Stimulated activated CD4-positive, alpha-beta T cell treated with anti-CD3 and anti-CD28 coated beads, Interleukin-2, amount 100 ng/mL, for 24 hours (primary cell): ENCODE measurements at places on chromosomes 7 and 10.

- DNase-seq, result no peak
These were observed 32.2 kb downstream of the DNAJB12 start for GRCh38 chr10:72322280-72323058.

GRCh38 chr7:69862413-69863064 is 264.3 kb downstream of the AUTS2 start:
- no peak for DNase-seq

DNA sequence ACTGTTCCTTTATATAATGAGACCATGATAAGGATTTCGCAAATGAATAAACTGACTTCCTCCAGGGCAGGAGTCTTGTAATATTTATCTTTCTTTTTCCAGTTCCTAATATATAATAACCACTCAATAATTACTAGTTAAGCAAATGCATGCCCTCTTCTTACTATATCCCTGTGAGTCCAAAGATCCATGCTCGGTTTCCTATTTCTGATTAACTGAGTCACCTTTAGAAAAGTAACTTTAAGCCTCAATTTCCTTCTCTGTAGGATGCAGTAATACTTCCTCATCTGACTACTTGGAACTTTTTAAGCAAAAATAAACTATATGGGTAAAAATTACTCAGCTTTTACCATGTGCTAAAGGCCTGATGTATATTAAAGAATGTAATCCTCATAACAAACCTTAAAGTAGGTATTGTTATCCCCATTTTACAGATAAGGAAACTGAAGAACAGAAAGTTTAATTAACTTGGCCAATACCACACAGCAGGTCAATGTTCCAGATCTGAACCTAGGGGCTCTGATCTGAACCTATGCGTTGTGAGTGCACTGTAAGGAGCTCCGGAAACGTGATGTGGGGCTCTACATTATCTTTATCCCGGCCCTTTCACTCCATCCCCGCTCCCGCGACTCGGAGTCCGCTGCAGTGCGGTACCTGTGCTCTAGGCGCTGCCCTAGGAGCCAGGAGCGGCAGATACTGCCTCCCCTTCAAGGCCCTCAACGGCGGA is 458 bp downstream of the COX15 start:
- DNase-seq, result no peak

DNA sequence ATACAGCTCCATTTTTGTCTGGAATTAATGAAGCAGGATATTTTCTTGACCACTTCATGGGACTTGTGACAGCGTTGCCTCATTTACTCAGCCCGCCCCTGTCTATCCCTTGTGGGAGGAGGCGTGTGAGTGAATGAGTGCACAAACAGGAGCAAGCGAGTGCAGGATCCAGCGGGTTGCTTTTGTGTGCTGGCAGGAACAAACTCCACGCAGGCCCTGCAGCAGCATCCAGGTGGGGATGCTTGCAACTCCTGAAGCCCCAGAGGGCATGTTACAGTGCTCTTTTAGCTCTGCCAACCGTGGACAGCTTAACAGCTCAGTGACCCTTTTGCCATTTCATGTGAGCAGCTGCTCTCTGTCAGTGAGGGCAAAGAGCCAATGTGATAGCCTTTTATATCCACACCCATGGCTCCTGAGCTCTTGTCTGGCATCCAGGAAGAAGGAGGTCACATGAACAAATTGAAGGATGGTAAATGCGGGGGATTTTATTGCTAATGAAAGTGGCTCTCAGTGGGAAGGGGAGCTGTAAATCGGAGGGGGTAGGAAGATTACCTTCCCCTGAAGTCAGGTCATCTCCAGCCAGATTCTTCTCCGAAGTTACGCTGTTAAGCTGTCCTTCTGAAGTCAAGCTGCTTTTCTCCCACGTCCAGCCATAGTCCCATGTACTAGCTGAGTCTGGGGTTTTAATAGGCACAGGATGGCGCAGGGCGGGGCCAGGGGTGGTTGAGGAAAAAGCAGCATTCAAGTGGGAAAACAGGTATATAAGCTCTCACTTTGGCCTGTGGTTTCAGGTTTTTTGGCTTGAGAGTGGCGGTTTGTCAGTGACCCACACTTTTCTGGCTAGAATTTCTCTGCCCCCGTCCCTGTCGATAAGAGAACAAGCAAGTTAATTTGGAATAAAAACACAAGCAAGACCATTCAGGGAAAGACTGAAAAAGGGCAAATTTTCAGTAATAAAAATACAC is 714.7 kb upstream of the MBL2 start:
- DNase-seq, result no peak

DNA sequence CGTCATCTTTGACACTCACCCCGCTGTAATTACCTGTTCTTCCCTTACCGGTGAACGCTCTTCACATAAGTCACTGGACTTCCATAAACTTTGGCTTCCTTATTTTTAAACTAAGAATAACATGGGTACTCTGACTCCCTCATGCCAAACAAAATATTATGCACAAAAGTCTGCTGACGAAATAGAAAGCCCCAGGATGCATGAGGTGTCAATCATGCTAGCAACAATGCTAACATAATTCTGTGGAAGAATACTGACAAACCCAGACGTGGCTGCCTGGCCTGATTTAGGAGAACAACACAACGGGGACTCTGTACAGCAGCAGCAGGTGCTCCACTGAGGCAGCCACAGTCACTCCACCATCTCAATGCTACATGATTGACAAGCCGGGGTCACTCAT is 137.5 kb downstream of the CCDC71L start:
- no peak for DNase-seq

DNA sequence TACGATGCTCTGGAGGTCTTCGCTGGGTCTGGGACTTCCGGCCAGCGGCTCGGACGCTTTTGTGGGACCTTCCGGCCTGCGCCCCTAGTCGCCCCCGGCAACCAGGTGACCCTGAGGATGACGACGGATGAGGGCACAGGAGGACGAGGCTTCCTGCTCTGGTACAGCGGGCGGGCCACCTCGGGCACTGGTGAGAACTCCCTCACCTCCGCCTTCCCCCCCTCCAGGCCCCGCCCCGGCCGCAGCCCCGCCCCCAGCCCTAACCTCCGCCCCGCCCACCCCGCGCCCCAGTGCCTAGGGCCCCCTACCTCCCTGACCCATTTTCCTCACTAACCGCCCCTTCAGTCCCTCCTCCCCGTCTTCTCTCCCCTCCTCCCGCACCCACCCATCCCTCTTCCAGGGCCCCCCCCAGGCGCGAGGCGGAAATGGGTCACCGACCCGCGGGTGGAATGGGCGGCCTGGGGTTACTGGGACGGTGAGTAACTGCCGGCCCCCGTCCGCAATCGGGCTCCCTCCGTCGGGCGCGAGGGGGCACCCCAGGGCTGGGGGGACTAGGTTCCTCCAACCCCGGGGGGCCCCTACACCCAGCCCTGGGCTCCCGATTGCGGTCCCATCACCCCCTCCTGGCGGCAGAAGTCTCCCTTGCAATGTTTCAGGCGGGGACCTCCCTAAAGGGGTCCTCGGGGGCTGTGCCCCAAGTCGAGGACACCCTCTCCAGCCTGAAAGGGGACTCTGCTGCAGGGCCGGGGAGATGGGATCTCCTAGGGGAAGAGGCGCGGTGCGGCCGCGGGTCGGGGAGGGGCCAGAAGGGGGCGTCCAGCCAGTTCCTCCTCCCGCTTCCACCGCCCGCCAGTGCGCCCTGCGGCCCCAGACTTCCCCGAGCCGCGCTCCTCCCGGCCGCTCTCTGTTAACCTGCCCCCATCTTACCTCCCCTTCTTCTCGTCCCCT is 2.1 kb downstream of the PCOLCE start:
- DNase-seq, result peak; percentile 77

DNA sequence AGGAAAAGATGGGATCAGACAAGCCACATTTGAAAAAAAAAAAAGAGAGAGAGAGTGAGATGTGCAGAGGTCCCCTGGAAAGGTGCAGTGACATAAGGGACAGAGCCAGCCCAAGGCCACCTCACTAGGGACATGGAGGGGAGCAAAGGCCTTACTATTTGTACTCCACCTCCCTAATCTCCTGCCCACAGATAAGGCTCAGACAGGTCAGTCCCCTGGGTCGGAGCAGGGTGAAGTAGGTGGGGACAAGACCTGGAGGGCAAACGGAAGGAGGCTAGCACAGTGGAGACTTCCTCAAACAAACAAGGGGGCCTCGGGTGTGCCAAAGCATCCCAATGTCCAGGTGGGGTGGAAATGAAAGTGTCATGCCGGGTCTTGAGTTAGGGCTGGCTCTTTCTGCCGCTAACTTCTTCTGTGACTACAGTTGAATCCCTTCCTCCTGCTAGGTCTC is 7.0 kb downstream of the PRF1 start:
- no peak for DNase-seq

DNA sequence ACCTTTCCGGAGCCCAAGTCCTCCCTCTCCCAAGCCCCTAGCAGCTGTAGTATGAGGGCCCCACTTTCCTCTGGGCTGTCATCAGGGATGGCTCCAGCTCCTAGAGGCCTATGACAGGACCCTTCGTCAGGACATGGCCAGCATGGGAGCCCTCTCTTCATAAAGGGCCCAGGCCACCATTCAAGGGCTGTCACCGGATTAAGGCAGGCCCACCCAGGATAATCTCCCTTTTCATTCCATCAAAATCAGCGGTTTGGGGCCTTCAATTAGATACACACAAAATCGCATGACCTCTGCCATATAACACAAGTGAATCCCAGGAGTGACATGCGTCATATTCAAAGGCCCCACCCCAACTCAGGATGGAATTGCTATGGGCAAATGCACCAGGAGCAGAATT is 12.2 kb upstream of the GDF10 start:
- peak; percentile 8 for DNase-seq

- DNase-seq, result no peak
These were observed 33.6 kb downstream of the NKX6-2 start for GRCh38 chr10:132752378-132752777.

- DNase-seq, result no peak
These were observed 184.8 kb upstream of the PDE1C start for GRCh38 chr7:32255036-32255435.

DNA sequence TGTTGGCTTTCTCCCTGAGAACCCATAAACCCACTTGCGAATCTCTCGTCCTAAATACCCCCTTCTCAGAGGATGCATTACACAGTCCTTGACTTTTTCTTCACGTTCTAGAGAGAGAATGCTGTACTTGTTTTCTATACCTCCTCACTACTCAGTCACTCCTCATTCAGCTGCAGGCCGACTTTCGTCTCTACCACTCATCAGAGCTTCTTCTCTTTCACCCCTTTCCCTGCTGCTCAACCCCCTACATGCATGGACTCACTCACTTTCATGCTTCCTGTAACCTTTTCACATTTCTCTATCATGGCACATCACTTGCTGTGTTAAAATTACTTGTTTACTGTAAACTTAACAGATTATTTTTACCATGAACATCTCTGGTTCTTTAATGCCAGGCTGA is 19.8 kb downstream of the MDFIC start:
- DNase-seq, result no peak

DNA sequence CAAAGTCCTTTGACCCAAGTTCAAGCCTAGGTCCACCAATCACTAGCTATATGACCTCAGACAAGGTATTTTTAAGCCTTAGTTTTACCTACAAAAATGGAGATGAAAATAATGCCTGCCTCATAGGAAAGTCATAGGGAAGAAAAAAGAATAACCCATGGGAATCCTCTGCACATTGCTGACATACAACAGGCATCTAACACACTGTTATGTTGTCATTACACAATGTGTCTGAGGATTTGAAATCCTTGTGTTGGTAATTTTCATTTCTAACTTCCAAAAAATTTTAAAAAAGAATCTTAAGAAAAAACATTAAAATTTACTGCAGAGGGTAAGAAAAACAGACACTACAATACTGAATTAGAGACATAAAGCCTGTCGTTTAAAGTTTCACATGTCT is 5.7 kb downstream of the ANK3 start:
- no peak for DNase-seq

DNA sequence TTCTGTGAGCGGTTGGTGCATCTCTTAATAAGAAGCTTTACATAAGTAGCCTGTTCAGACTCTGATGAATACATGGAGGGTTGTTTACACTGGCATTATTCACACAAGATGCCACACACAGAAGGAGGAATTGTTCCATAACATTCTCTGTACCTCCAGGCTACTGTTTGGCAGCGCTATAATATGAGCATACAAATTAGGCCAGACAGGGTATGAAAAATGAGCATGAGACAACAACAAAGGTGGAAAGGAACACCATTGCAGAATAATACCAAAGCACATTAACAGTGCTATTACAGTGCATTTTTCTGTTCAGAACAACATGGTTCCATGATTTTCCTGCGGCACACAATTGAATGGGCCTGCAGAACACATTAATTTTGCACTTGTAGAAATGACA is 417.2 kb upstream of the C7orf33 start:
- DNase-seq, result no peak

- no peak for DNase-seq
These were observed 31.8 kb upstream of the WDR11 start for GRCh38 chr10:120819366-120819765.

GRCh38 chr10:23367896-23368595 is 23.4 kb upstream of the C10orf67 start:
- no peak for DNase-seq

GRCh38 chr7:87506246-87507180 is 31.0 kb upstream of the ABCB4 start:
- no peak for DNase-seq

DNA sequence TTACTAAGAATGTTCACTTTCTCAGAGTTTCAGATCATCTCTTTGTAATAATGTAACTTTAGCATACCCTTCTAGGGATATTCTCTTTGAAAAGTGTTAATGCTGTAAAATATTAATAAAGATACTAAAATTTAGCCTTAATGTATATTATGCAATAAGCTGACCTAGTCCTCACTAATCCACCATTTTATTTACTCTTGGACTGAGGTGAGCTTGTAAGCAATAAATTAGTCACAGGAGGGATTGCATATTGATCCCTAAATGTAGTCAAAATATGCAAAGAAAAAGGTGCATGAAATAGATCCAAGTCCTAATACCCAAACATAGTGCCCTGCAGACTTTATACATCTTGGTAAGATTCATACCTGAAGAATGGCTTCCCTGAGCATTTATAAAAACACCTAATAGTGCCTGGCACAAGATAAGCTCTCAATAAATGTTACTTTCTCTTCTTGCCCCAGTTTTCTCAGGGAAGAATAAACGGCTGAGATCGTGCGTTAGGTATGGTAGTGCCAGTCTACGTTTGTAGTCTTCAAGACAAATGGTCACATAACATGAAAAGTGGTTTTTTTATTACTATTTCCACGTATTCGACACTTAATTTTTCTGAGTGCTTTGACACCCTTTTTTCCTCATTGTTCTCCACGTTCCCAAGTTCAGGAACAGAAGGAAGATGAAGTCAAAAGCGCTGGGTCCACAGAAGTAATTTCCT is 14.3 kb downstream of the INSIG1 start:
- DNase-seq, result no peak

DNA sequence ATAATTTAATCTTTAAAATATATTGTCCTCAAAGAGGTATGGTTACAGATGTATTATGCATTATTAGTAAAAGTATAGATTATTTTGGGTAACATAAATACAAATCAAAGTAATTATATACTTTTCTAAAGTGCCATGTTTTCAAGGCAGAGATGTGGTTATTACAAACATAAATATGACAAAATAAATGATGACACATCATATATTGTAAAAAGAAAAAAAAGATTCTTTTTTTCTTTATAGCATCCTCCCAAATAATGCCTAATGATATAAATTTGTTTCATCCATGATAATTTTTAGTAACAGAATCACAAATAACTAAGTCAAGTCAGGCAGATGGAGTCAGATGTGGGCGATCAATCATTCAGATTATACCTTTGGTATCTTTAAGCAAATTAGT is 29.3 kb downstream of the SEMA3C start:
- DNase-seq, result no peak
